ENCODE measurements at places on chromosomes 7 and 10. TPM values are rescaled to one million over a fixed set of nuclear protein-coding genes. Genes with fewer than 3 reads are reported as not detected.

DNA sequence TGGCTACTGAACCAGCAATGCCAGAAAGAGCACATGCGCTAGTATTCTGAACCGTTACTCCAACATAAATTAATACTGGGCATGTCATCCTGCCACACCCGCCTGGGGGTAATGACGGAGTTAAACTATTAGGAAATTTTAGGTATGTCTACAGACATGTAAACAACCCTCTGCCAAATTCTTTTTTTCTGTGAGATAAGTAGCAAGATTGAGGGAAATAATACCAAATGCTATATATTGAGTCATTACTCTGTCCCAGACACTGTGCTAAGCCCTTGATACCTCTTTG, 7.4 kb downstream of the LSMEM1 start:
- no peak for DNase-seq

The FBXL13 gene
- total RNA-seq = 0.96 TPM

The SPAM1 gene
- total RNA-seq = not detected

The LCOR gene
- 86.4 TPM for total RNA-seq

DNA sequence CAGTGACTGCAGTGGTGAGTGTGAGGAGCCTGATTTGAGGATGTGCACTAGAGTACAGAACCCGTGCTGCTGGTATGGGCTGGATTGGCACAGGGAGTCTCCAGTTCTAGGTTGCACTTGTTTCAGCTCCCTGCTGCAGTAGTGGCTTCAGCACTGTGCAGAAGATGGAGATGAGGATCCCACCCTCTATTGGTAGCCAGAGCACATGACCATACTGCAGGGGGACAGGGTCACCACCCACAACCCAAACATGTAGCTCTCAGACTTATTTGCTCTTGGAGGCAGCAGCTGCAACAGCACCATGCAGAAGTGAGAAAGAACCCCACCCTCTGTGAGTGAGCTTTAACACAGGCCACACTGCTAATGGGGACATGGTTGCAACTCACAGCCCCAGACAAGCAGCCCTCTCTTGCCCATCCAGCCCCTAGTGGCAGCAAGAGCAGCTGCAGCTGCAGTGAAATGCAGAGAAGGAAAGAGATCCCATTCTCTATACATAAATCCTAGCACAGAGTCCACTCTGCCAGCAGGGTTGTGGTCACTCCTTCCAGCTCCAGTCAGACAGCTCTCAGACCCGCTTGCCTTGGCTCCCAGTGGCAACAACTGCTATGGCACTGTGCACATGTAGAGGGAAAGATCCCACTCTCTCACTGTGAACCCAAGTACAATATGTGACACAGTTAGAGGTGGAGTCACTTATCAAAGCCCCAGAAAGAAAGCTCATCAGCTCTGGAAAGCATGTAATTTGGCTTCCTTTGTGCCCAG, 51.4 kb upstream of the SCIN start:
- DNase-seq = no peak

The CLRN3 gene
- total RNA-seq = 50.5 TPM

GRCh38 chr7:43458330-43459018, 124.4 kb upstream of the STK17A start:
- no peak for DNase-seq

The FRMD4A gene
- 4.0 TPM for total RNA-seq

The HSPA12A gene
- total RNA-seq = 9.4 TPM

- no peak for DNase-seq
These were observed 38.7 kb upstream of the RET start for GRCh38 chr10:43037942-43038782.

The ACTL6B gene
- not detected for total RNA-seq

DNA sequence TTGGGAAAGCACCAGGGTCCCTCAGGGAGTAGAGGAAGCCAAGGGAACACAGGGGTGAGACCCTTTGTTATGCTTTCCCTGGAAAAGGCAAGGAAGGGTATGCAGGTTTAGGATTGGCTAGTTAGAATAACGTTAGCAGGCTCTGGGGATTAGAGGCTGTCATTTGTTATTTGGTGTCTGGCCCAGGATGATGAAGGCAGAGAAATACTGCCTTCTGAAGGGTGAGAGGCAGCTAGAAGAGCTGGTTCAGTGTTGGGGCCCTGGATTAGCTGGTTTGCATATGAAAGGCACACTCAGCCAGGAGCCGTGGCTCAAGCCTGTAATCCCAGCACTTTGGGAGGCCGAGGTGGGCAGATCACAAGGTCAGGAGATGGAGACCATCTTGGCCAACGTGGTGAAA, 3.0 kb upstream of the PILRA start:
- DNase-seq = no peak

- no peak for DNase-seq
These were observed 17.8 kb downstream of the CXCL12 start for GRCh38 chr10:44366941-44367630.

- DNase-seq = peak; percentile 48
These were observed 84.5 kb downstream of the AOAH start for GRCh38 chr7:36639826-36640225.

DNA sequence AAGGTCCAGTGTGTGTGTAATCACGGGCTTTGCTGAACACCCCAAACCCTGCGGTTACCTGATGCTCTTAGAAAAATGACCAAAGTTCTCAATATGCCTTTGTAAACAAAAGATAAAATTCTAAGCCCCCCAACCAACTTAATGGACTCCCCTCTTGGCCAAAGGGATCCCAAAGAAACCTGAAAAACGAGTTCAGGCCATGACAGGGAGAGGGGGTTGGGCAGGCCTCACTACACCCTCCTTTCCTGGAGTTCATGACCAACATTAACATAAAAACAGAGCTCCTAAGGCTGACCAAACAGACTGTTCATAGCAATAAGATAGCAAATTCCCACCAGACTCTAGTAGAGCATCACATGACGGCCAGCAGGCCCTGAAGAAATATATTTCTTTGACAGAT, 3.0 kb upstream of the VIPR2 start:
- no peak for DNase-seq

DNA sequence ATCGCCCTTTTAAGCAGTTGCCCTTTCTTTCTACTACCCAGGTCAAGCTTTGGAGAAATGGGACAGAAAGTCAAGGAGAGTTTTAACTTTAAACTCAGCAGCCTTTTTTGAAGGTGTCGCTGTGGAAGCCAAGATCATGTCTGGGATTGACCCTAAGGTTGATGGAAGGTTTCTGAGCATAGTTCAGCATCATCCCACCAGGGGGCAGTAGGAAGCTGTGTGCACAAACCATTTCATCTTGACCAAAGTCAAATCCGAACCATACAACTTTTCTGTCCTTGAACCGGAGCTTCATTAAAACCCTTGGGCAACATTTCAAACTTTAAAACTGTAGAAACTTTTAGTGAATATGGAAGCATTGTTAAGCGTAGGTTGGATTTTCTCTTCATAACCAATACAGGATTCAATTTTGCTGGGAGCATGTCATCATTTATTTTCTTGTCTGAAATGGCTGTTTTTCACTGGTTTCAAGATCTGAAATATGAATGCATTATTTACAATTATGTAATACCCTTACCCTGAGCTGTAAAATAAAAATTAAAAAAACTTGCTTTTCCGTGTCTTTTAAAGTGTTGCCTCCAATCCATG, 214.4 kb upstream of the KIAA1217 start:
- DNase-seq = peak; percentile 52

The LDB1 gene
- 31.9 TPM for total RNA-seq

DNA sequence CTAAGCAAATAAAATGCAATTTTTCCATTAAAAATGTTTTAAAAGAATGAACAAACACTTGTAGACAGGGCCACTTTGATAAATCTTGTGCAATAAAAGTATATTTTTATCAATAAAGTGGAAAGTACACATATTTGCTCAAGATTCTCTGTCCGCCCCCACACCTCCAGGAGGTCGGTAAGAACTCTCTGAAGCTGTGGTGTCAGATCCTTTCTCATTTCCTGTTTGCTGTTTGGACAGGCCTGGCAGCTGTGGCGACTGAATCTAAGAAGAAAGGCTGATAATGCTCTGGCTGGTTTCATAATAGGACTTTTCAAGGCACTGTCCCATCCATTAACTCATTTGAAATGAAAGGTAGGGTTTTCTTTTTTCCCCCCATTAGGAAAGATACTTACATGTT, 15.3 kb upstream of the ASB4 start:
- DNase-seq = peak; percentile 10

The NUTM2A gene
- 2.7 TPM for total RNA-seq

DNA sequence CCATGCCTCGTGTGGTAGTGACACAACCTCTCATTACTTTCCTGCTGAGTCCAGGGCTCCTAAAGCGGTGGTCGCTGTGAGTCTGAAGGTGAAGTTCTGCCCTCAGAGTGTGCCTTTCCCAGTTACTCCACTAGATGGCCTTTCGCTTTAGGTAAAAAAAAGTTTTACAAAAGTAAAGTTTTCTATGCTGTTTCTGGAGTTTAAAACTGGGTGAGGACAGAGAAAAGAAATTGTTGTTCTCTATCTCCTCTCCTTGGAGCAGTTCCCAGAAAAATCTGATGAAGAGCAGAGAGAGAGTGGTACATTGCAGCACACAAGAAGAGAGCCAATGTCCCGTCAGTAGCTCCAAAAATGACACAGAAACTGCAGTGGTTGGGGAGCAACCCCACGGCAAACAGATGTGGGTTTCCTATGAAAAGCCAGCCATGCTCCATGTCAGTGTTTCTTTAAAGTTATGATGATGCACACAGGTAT, 257.1 kb downstream of the GLI3 start:
- DNase-seq = no peak

DNA sequence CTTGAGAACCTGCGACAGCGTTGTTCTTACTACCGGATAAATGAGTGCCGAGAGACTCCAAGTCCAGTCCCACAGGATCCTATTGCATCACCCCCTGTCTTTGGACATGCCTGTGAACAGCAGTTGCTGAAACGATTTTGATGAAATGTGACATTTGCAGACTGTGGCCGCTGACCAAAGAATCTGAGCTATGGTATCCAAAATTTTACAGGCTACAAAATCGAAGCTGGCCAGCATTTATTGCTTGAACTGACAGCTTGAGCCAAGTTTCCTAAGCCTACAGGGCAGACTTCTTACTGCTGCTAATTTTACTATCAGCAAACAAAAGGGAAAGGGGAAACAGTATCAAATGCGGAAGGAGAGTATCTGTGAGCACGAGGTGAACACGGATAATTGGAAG, 12.1 kb upstream of the NPVF start:
- no peak for DNase-seq

The CPA4 gene
- not detected for total RNA-seq

The ODAD2 gene
- not detected for total RNA-seq

The SLC26A3 gene
- 296 TPM for total RNA-seq

DNA sequence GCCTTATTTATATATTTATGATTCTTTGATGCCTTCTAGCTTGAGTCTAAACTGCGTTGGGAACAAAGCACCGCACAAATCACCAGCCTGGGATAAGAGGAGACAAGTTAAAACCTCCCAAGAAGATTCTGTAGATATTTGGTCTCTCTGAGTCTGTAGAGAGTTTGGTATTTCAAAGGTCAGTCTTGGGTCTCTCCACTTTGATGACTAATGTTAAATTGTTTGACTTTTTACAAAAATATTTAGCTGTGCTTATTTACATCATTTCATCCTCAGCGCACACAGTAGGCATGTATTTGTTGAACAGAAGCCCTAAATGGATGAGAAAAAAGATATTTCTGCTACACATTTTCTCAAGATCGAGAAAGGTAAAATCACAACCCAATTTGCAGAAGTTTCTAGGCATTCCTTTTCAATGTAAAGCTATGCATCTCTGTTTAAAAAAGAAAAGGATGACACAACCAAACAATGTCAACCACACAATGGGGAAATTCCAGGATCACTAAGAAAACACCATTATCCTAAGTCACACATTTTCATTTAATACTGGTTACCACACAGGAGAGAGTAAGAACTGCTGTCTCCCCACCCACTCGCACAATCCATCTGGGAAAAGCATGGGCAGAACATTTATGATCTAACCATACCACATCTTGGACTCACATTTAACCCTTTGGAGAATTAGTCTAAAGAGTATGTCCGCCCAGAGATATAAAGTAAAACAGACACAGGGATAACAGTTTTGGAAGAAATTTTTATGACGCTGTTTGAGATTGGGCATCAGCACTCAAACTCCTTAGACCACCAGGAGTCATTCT, 4.4 kb downstream of the CDK6 start:
- peak; percentile 21 for DNase-seq

GRCh38 chr7:148524479-148525224, 65.9 kb upstream of the C7orf33 start:
- no peak for DNase-seq

DNA sequence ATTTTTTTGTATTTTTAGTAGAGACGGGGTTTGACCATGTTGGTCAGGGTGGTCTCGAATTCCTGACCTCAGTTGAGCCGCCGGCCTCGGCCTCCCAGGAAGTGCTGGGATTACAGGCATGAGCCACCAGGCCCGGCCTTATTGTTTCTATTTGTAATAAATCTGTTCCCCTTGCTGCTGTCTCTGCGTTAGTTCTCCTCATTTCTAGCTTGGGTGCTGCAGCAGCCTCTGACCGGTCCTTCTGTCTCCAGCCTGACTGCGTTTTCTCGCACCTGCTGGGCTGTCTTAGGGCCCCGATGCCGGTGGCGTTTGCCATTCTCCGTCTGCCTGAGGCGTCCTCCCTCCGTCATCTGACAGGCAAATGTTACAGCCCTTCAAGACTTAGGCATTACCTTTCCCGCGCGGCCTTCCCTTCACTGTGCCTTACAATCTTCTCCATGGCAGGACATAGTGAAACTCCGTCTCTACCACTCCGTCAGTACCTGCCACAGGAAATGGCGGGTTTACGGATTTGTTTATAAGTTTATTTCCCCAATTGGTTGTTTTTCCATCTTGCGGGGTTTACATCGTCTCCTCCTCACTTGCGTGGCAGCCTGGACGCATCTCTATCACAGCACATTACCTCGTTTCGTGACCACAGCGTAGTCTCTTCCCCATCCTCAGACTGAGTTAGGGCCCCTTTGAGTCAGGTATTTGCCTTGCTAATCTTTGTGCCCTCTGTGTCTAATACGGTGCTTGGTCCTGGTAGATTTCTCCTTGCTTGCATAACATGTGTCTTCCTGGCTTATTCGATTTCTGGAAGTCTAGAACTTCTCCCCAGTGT, 2.3 kb upstream of the GIMAP8 start:
- no peak for DNase-seq

The SSMEM1 gene
- not detected for total RNA-seq

DNA sequence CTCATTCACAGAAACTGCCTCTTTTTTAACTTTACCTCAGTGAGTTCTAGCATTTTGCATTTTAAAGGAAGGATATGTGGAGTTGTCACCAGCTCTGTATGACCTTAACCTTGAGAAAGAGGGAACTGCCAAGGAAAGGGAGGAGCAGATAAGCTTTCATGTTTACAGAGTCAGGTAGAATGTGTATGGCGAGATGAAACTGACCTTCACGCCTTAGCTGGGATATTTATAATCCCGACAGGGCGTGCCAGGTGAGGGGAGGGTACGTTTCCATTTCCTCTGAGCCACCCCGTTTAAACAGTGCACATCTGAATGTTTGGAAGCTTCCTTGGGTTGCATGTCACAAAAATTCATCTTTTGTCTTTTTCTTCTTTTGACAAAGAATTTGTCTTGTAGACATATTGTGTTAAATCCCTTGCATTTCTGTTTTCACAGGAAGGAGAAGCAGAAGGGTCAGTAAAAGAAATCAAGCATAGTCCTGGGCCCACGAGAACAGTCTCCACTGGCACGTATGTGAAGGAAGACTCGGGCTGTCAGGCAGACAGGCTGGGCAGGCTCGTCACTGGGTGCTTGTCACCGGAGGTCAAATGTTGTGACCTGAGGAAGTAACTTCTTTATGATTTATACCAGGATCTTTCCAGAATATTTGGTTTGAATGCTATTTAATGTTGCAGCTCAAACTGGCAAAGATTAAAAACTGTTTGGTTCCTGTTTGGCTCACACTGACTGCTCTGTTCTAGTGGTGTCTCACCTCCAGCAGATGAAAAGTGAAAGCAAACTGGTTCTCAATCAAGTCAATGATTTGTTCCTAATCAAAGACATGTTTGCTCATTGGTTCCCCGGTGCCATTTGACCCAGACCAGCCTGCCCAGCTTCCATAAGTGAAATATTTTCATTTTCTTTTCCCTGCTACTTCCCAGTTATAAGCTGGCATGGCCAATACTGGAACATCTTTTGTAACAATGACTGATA, 16.2 kb downstream of the OPTN start:
- DNase-seq = peak; percentile 56
